ENCODE measurements at places on chromosomes 11 and 22.

DNA sequence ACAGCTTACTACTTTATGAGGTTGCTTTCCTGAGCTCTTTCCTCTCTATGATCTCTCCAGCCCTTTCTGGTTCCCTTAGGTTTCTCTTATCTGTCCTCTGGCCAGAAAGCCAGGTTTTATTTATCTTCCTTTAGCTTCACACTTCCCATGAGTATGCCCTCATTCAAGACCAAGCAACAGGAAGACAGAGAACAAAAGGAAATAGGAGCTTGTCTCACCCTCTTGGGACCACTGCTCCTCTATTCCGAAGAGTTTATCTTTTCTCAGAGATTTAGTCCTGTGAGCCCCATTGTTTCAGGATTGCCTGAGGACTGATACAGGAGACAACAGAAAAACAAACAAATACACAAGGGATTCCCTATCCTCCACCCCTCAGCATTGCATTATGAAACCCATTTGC, 62.4 kb upstream of the CCDC179 start:
- DNase-seq: no peak

DNA sequence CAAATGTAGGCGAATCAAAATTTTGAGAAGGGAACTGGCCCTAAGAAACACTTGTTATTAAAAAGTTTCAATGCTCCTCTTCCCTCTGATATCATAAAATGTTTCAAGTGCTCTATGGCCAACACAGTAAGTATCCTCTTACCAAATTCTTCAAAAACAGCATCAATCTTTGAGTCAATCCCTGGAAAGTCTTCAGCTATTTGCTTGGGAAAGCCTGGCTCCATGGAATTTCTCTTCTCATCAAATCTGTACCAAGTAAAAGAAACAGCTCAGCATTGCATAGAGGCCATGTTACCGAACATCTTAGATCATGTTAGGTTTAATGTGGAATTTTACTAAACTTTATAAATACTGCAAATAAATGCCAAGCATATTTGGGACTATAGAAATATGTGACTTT, 6.3 kb downstream of the MMP3 start:
- DNase-seq: no peak

DNA sequence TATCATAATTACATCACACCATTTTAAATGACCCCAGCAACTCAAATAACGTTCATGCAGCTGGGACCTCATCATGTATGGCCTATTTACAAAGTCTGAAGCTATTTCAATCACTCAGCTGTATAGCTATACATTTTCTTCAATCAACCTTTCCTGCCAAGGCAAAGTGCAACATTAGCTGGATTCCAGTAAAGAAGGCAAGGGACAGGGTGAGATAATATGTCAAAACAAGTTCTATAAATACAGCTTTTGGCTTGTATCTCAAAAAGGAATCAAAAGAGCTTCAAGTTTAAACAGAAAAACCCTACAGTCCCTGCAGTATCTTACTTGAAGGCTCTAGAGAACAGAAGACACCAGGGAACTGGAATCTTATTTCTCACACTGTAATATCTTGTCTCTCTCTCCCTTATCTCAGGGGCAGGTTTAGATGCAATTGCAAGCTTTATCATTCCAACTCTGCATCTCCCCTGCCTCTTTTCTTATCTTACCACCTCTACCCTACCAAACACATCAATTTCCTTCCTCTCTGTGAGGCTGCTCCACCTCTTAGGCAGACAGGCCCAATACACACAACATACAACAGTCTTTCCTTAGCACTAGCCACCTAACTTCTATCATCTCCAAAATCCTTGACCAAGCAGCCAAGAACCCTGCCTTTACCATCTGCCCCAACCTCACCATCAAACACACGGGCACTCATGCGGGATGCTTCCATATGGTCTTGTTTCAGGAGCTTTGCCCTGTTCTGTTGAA, 34.5 kb downstream of the CELF1 start:
- DNase-seq: no peak

DNA sequence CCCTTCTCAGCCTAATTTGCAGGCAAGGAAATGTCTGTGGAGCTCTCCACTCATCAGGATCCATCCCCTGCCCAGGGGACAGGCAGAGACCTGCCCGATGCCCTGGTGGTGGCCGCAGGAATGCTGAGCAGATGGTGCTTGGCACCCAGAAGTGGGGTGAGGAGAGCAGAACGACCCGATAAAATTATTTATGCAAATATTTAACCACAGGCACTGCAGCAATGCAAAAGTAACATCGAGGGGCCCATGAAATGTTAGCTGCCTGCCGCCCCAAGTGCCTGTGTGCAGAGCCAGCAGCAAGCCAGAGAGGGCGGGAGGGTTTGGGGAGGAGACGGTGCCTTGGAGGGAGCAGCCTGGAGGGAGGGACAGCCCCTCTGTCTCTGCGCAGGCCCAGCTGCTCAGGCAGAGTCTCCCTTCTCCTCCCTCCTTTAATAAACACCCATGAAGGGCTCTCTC, 205.5 kb downstream of the CTTN start:
- no peak for DNase-seq

GRCh38 chr11:27871056-27871455, 170.8 kb upstream of the BDNF start:
- DNase-seq: no peak

DNA sequence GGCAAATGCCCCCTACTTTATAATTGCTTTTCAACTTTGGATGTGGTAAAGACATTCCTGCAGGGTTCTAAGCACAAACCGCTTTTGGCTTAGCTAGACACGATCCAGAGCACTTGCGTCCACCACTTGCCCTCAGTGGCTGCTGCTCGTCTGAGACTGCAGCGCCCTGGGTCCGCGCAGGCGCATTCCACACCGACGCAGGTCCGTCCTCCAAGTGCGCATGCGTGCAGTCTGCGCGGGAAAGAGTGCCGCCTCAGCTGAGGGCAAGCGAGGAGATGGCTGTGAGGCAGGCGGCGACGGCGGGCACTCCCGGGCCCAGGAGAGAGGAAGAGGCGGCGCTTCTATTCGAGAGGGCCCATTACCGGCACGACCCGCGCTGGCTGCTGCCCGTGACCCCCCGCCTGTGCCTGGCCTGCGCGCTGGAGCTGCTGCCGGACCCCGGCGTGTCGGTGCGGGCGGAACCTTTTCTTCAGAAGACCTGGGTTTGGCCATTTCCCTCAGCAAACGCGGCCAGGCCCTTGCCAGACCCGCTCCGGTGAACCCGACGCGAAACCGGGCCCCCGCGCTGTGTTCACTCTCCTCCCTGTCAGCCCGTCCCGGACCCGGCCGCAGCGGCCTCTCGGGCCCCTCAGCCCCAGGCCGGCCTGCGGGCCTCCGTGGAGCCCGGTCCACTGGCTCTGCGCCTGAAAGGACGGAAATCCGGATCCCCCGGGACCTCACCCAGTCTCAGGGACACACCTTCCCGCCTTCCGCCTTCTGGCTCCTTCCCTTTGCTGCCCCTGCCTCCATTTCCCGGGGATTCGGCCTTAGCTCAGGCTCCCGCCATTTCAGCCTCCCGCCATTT, at the start of gene MEI1:
Gene MEI1 (plus strand): TSS at position 240 of the 844 bp plus-strand sequence. CDS start 36 bp downstream, at position 276.
- peak; percentile 95 for DNase-seq
